Stimulated activated CD4-positive, alpha-beta T cell treated with anti-CD3 and anti-CD28 coated beads, Interleukin-4, amount 100 ng/mL, for 24 hours (primary cell): ENCODE measurements at places on chromosomes 2 and 18.
A peak's percentile ranks its signal among the peaks of the same experiment; 100 is the strongest.

GRCh38 chr2:150228936-150229335, 258.5 kb downstream of the RND3 start:
- DNase-seq: no peak

DNA sequence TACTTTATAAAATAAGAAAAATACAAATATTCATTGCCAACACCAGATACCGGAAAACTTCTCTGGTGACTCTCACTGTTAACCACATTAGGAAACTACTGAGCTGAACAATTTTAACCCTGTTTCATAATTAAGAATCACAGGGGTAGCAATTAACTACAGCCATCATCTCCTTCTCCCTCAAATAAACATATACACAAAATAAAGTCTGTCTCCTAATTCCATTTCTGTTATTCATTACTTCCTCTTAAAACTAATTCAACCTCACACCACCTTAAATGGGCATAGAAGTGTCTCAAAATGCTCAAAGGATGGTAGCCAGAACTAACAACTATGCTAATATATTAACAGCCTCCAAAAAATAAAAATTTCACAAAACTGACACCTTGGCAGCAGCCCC, 60.7 kb downstream of the ACVR1 start:
- no peak for DNase-seq

DNA sequence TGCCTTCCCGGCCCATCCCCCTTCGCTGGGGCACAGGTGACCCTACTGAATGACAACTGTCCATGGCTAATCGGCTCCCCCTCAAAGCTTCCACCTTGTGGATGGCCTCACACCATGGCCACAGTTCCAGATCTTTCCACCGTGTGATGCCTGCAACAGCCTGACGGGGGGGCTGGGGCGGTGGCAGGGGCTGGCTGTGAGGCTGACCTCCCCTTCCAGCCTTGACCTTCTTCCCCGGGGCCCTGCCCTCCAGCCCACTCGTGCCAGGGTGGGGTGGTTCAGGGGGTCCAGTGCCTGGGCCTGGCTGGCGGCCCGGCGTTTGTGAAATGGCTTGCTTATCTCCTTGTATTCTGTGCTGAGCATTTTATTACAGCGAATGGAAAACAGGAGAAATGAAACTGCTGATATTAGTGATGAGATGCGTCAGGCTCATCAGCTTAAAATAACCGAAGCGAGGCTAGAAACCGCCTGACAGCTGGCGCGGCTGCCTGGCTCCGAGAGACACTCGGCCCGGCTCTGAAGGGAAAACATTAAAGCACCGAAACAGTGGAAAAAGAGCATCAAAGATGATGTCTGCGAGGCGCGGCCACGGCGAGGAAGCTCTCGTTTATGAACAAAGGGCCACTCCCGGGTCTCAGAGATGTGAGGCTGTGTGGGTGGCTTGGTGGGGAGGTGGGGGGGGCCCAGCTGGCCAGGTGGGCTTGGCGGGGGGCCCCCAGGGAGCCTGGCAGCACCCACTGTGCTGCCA, 916 bp upstream of the PDCD1 start:
- DNase-seq: peak; percentile 79

DNA sequence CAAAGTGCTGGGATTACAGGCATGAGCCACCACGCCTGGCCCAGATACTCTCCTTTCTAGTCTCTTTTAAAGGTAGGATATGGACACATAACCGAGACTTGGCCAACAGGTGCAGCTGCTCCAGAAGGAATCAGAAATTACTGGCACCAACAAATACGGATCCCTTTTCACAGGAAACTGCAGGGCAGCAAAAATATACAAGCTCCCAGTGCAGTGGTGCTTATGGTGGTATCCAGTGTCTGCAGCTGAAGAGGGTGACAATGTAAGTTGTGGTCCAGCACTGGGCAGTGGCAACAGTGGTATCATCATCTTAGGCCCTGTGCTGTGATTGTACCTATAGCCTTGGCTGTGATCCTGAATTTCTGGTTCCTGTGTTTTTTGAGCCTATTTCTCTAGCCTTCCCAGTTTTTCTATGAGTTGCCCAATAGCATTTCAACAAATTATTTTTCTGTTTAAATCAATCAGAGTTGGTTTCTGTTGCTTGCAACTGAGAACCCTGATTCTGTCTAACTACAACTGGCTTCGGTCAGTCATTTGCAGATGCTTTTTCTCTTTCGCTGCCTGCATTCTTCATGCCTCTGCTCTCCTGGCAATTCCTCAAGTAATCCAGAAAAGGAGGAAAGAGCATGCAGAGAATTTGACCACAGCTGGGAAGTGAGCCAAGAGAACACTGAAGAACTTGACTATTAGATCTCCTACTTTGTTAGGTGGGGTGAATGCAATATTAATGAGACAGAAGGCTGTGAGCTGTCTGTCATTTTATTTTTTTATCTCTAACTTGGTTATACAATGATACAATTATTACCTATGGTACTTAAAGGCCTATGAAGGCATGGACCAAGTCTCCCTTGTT, 30.8 kb upstream of the EML4 start:
- no peak for DNase-seq

DNA sequence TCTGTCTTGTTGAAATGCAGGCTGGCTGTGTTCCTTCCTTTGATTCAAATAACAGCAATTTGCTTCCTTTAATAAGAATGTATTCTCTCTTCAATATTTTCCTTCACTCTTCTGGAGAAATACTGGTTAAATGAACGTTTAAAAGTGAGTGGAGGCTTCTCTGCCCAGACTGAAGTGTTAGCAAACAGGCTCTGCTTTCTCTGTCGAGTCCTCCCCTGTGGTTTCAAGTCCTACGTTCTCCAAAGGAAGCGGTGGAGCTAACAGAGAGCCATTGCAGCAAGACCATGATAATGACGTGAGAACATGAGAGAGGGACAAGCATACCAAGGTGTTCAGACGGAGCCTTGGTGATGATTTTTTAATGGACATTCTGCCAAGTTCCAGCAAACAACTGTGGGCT, 26.2 kb upstream of the PID1 start:
- DNase-seq: no peak

DNA sequence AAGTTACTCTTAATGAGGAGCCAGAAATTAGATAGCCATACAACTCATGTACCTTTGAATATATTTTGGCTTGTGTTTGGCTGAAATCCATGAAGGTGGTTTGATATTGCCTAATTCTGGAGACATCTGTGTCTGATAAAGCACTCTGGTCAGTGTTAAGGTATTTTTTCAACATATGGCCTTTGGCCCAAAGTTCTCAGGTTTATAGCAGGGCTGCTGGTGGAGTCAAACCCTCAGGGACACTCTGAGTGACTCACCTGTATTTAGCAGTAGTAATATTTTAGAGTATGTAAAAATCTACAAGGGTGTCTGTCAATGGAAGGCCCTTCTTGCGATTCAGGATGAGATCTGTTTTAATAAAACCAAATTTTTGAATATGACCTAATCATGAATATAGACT, 666.5 kb downstream of the SLC4A3 start:
- no peak for DNase-seq
